Type B pancreatic cell (in vitro differentiated cells): ENCODE measurements at places on chromosomes 2 and 18. TPM values are rescaled to one million over a fixed set of nuclear protein-coding genes. Genes with fewer than 3 reads are reported as not detected.

DNA sequence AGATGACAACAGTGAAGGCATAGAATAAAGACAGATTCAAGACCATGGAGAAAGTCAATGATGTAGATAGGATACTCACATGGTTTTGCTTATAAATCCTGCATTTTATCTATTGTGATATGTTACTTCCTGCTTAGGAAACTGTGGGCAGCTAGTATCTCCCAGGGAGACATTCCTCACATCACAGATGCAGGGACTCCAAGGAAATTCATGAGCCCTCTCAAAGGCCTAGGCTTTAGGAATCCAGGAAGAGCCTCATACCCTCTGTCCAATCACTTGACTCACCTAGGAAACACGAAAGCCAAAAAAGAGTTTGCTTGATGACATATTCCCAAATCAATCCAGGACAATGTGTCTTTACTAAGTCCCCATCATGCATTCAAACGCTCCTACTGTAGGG, 247.8 kb upstream of the KLHL29 start:
- DNase-seq: no peak
- peaks cover 15% of the 10 kb centered on the region for H3K4me1 ChIP-seq
- H3K4me3 ChIP-seq: no peak overlapping the region
- peaks cover 7% of the 10 kb centered on the region for H3K27me3 ChIP-seq
- no peak overlapping the region for H3K27ac ChIP-seq

GRCh38 chr2:146633159-146633558, 1211.7 kb upstream of the ACVR2A start:
- H3K36me3 ChIP-seq: no peaks in the 10 kb centered on the region
- H3K27me3 ChIP-seq: peaks cover 40% of the 10 kb centered on the region
- no peak for DNase-seq
- H3K4me1 ChIP-seq: no peaks in the 10 kb centered on the region
- no peak overlapping the region for H3K4me3 ChIP-seq

DNA sequence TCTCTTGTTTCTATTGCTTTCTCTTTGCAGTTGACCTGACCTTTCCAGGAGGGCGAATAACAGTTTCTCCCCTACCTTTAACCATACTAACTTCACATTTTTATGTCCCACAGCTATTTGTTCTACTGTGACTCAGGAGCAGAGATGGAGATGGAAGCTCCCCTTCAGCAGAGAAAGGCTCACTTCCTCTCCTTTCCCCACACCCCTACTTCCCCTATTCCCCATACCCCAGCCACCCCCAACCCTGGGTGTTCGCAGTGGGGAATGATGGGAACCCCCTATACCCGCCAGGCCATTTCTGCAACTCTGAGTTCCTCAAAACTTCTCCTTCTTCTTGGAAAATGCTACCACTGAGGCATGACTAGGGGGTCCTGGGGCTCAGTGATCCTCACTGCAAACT, 285.4 kb upstream of the MGAT5 start:
- peaks cover 14% of the 10 kb centered on the region for H3K27me3 ChIP-seq
- no peaks in the 10 kb centered on the region for H3K36me3 ChIP-seq
- no peak overlapping the region for H3K27ac ChIP-seq

GRCh38 chr2:180991820-180992219, 11.4 kb downstream of the UBE2E3 start:
- DNase-seq: no peak
- H3K27me3 ChIP-seq: no peaks in the 10 kb centered on the region
- peaks cover 38% of the 10 kb centered on the region for H3K36me3 ChIP-seq
- H3K4me3 ChIP-seq: no peak overlapping the region

- no peaks in the 10 kb centered on the region for H3K36me3 ChIP-seq
- no peak overlapping the region for H3K27ac ChIP-seq
- H3K4me1 ChIP-seq: no peaks in the 10 kb centered on the region
- no peak for DNase-seq
- H3K4me3 ChIP-seq: no peak overlapping the region
These were observed 34.9 kb downstream of the G6PC2 start for GRCh38 chr2:168935810-168936581.

GRCh38 chr2:177888581-177888980, 184.0 kb downstream of the PDE11A start:
- no peak overlapping the region for H3K27ac ChIP-seq
- H3K4me3 ChIP-seq: no peak overlapping the region
- DNase-seq: no peak
- peaks cover 8% of the 10 kb centered on the region for H3K27me3 ChIP-seq
- H3K36me3 ChIP-seq: no peaks in the 10 kb centered on the region
- H3K4me1 ChIP-seq: peaks cover 7% of the 10 kb centered on the region

GRCh38 chr2:210203558-210203957, 21.7 kb downstream of the ACADL start:
- no peaks in the 10 kb centered on the region for H3K36me3 ChIP-seq
- H3K4me3 ChIP-seq: no peak overlapping the region
- no peak overlapping the region for H3K27ac ChIP-seq
- peaks cover 3% of the 10 kb centered on the region for H3K27me3 ChIP-seq
- no peaks in the 10 kb centered on the region for H3K4me1 ChIP-seq

DNA sequence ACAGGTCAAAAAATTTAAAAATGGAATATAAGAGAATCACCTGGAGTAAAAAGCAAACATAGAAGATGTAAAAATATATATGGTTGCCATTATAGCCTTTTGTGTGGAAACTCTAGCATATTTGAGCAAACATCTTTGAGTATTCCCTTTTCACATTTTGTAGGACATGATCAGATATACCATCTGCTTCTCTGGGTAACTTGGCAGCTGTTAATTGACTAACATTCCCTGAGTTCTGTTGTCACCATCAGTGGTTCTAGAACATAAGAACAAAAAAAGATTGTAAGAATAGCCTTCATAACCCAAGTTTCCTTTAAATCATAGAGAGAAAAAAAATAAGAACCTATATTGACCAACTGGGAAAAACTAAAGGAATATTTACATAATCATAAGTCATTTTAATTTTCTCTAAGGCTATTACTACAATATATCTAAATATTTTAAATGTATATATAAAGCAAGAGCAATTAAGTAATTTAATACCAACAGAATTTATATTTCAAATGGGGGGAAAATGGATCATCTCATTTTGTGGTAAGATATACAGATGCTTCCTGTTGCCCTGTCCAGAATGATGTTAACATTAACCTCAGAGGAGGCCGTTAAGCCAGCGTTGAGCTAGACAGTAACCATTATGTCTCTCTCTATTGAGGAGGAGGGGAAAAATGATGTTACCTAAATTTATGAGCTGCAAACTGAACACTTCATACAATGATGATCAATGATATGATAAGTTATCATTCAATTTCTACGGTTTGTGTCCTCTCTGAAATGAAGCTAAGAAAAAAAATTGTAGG, 9.8 kb upstream of the INO80D start:
- H3K36me3 ChIP-seq: peaks cover 4% of the 10 kb centered on the region
- H3K4me1 ChIP-seq: peaks cover 9% of the 10 kb centered on the region
- no peaks in the 10 kb centered on the region for H3K27me3 ChIP-seq
- DNase-seq: no peak
- no peak overlapping the region for H3K4me3 ChIP-seq

- peaks cover 27% of the 10 kb centered on the region for H3K36me3 ChIP-seq
- H3K27ac ChIP-seq: no peak overlapping the region
- H3K27me3 ChIP-seq: no peaks in the 10 kb centered on the region
- no peak overlapping the region for H3K4me3 ChIP-seq
- DNase-seq: no peak
- H3K4me1 ChIP-seq: peaks cover 13% of the 10 kb centered on the region
These were observed 9.4 kb downstream of the INSIG2 start for GRCh38 chr2:118097657-118098056.

The COLEC11 gene
- 0.33 and 0.63 TPM in 2 replicates for total RNA-seq

The SRD5A2 gene
- 0.26 TPM in 1 of 2 replicates, not detected in the other for total RNA-seq

The SIX2 gene
- 1.9 and 13.8 TPM in 2 replicates for total RNA-seq

The FKBP7 gene
- 7.2 and 34.1 TPM in 2 replicates for total RNA-seq
